ENCODE measurements at places on chromosomes 2 and 18.

DNA sequence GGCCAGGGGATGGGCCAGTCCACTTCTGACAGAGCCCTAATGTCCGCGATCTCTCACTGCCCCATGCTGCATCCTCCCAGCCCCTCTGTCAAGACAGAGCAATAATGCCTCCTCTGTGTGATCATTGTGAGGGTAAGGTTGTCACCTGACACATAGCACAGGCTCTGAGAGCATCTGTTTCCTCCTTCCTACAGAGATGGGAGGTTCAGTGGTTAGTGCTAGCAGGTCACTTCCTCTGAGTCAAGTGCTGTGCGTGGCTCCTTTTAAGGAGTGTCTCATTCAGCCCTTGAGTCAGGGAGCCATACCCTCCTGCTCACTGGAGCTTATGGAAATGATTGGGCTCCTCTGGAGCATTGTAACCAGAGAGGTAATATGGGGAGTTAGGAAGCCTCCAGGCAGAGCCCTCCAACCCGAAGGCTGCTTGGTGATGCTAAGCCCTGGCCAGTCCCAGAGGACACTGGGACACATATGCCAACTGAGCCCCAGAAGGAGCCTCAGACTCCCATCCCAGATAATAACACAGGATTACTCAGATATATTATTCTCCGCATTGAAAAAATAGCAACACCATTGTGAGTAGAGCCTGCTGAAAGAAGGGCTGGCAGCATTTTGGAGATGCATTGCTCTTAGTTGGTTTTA lies 189.0 kb downstream of the GALNT1 start:
- DNase-seq: no peak

GRCh38 chr2:66362701-66363100 lies 72.2 kb upstream of the MEIS1 start:
- DNase-seq: no peak

DNA sequence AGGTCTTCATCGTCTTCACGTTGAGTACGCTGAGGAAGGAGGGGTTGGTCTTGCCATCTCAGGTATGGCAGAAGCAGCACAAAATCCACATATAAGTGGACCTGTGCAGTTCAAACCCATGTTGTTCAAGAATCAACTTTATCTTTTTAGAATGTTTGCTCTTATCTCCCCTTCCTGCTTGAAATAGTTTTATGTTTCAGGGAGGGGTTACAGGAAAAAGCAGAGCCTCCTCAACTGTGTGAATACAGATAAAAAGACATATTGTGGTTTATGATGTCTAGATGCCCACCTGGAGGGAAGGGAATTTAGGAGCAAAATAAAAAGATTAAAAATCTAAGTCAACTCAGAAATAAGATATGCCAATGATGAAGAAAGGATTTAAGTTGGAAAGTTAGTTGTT lies 75.9 kb downstream of the VRK2 start:
- DNase-seq: no peak

DNA sequence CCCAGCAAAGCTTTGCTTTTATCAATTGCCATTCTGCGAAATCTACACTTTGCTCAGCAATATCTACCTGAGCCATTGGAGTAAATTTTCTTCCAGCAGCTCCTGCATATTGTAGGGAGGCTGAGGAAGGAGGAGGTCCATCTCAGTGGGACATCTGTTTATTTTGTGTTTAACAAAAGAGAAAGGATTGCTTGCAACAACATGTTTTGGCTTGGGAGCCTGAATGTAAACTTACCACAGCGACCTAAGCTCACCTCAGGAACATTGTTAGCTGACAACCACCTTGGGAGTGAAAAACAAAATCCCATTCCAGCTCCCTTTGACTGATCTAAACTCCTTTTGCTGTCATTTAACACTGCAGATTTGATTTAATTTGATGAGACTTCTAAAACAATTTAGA lies 356.1 kb downstream of the SS18 start:
- DNase-seq: no peak

GRCh38 chr2:88170472-88170892 lies 336 bp downstream of the THNSL2 start:
- DNase-seq: no peak

DNA sequence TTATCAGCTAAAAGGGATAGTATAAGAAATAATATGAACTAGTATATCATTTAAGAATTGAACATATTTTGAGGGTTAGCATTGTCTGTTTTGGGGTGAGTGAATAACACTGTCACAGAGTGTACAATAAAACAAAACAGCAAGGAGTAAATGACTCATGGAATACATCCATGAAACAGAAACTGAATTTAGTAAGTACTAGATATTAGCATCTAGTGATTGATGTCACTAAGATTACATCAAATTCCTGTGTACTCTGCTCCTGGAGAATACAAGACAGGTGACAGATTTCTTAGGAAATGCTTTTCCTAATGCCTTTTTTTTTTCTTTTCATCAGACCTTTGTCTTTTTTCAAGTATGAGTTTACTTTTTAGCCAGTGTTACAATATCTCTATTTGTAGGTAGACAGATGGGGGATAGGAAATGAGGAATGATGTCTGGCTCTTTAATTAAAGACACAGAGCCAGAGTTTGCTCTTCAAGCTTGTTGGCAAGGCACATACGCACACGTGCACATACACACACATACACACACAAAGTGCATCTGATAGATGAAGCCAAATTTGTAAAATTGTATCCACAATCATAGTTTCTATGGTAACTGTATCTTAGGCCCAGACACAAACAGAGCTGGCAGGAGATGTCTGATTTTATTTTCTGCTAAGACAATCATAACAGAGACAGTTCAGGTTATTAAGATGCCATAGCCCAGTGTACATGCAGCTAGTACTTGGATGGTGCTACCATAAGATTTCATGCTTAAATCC lies 138.2 kb upstream of the NRP2 start:
- no peak for DNase-seq

DNA sequence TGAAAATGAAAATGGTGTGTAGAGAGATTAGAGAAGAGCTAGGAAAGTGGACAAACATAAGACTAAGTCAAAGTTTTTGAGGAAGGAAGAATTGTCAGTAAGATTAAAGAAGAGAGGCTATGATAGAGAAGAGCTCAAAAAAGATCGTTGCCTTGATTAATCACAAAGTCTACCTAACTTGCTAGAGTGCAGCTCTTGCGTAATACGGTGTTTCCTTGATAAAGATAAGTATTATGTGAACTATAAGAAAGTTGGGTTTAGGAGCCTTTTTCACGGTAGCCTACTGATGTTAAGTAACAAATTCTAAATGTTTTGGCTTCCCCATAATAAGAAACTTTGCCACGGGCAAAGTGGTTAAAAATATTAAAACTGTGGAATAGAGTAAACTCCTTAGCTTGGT lies 226.4 kb upstream of the NRXN1 start:
- no peak for DNase-seq

GRCh38 chr2:188415754-188416083 lies 124.0 kb downstream of the GULP1 start:
- DNase-seq: no peak

GRCh38 chr2:16674154-16674553 lies 8.5 kb upstream of the CYRIA start:
- no peak for DNase-seq

Data from posterior cingulate gyrus (tissue), 11 donors.